GM04503 (cell line): ENCODE measurements at places on chromosomes 16 and 17.

DNA sequence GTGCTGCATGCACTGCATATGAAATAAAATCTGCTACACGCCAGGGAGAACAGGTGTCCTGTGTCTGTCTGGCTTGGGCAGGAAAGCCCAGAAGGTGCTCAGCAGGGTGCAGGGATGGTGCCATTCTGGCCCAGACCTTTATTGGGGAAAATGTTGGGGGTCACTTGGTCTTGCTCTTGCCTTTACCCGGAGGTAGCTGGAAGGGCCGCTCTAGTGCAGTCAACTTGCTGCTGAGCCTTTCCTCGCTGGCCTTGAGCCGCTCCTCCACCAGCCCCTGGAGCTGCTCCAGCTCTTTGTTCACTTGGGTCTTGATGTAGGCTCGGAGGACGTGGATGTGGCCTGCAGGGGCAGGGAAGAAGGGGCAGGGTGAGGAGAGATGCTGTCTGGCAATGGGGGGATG lies 4.5 kb downstream of the CFAP119 start:
- DNase-seq, result no peak

DNA sequence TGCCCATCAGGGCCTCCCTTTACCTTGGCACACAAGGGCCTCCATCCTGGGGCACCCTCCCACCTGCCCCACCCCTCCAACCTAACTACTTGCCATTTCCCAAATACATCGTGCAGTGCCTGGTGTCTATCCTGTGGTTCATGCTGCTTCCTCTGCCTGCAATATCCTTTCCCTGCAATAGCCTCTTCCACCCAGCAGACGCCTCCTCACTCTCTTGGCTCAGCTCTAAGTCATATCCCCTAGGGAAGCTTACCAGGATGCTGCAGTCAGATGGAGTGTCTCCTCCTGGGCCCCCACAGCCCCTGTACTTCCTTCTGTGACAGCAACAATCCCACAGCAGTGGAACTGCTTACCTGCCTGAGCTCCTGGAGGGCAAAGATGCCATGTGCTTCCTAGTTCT lies 36.7 kb downstream of the CCDC182 start:
- no peak for DNase-seq

- peak; percentile 45 for DNase-seq
These were observed 86.8 kb upstream of the WSB1 start for GRCh38 chr17:27207073-27207513.

DNA sequence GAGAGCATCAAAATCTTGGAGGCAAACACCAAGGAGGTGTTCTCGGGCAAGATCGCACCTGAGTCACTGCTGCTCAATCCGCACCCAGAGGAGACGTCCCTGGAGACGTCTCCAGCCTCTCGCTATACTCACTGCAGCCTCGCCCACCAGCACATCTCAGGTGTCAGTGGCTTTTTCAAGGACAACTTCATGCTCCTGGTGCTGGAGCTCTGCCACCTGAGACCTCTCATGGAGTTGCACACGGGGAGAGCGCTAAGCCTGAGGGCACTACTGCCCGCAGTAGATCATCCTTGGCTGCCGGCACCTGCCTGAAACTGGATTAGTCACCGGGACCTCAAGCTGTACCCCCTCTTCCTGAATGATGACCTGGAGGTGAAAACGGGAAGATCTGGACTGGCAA lies 2.6 kb upstream of the MBTPS1 start:
- no peak for DNase-seq

DNA sequence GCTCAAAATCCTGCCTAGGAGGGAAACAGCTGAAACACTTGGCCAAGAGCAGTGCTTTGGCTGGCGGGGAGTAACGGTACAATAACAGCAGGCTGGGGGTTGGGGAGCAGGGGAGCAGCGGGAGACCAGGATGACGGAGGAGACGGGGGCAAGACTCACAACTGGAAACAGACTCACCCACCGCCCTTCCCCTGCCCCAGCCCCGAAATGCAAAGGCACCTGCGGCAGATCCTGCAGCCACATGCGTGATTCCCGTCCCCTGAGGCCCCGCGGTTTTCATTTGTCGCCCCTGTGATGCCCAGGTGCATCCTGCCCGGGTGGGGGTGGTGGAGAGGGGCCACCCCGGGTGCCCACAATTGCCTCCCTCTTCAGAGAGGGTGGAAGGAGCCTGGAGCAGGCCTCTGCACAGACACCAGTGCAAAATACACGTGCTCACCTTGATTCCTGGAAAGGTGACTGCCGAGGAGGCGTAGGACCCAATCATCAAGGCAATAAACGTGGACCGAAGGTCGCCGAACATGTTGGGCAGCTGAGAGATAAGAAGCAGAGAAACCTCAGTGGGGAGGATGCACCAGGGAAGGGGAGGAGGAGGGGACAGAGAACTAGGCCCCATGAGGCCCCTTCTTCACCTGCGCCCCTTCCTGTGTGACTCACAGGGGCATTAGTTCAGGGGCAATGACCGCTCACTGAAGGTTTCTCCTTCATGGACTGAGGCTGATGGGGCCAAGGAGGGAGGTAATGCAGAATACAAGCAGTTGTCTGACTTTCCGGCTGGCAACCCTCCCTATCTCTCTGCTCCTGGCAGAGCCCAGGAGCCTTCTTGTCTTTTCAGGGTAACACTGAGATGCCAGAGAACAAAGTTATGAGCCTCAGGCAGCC lies 30.4 kb upstream of the PITPNA start:
- no peak for DNase-seq

- peak; percentile 52 for DNase-seq
These were observed 198.4 kb upstream of the SOX9 start for GRCh38 chr17:71922439-71922838.

DNA sequence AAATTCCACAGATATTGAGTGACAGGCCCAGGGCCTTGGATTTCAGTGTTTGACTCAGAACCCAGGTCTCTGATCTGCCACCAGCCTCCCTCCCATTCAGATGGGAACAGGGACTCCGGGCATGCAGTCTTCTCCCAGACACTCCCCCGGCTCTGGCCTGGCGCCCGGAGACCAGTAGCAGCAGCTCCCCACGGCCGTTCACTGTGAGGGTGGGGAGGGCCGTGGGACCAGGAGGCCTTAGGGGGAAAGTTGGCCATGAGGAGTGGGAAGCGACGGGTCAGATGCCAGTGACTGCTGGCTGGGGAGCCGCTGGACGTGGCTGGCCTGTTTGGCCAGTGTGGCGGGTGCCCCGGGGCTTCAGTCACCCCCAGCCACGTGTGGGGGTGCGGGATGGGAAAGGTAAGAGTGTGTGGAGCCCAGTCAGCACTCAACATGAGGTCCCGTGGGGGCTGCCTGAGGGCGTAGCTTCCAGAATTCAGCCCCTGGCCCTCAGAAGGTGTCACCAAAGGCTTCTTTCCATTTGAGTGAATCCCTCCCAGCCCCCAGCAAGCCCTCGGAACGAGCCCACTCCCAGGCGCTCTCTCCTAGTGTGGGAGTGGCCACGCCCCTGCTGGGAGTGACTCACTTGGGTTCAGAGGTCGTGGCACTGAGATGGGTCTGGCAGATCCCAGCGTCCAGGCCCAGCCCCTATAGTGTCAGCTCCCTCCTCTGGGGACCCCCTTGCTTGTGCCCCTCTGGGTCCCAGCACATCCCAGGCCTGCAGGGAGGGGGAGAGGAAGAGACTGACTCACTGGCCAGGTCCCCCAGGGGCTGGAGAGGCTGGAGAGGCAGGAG lies 309.4 kb downstream of the SEC14L1 start:
- no peak for DNase-seq

DNA sequence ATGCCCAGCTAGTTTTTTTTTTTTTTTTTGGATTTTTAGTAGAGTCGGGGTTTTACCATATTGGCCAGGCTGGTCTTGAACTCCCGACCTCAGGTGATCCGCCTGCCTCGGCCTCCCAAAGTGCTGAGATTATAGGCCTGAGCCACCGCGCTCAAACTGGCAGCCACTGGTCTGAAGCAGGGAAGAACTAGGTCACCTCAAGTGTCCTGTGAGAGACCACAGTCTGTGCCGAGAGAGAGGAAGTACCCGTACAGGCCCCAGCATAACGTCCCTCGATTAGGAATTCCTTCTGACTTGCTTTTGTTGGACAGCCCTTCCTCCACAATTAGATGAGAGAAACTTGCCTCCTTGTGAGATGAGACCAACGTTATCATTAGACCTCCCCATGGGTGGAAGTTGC lies 13.7 kb upstream of the CD300E start:
- DNase-seq, result no peak

DNA sequence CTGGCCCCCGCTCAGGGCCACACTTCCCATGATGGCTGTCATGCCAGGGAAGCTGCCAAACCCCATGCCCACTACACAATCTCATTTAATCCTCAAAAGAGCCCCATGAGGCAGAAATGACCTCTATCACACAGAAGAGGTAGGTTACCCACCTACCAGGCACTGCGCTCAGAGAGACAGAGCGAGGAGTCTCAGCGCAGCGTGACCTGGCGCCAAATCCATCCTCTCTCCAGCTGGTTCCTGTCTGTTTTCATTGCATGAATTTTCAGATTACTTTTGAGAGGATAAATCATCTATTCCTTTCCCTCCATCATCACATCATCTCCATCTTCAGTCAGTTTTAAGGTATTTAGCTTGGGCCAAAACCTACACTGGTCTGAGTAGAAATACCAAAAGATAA lies 101.5 kb upstream of the DNAH17 start:
- DNase-seq, result no peak

- no peak for DNase-seq
These were observed 38.6 kb upstream of the PMFBP1 start for GRCh38 chr16:72210555-72210954.

DNA sequence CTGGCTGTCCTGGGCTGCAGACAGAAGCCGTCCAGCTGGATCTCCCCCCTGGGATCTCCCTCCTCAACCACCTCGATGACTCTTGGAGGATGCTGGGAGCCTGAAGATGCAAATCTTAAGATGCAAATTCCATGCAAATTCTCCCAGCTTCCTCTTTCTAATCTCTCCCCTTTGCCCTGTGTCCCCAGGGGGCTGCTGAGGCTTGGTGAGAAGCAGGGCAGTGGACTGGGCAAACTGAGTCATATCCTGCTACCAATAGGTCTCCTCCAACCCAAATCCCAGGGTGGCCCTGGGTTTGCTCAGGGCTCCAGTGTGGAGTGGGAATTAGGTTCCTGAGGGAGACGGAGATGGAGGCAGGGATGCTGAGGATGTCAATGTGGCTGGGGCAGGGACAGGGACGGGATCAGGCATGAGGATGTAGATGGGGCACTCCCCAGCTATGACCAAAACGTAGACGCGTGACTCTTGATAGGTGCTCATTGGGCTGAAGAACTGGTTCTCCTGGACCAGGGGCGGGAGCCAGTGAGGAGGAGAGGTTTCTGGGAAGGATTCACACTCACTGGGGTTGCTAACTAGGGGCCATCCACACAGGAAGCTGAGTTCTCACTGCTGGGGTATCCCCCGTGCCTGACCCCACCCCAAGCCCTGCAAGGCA lies 3.6 kb upstream of the ALOX12B start:
- no peak for DNase-seq

DNA sequence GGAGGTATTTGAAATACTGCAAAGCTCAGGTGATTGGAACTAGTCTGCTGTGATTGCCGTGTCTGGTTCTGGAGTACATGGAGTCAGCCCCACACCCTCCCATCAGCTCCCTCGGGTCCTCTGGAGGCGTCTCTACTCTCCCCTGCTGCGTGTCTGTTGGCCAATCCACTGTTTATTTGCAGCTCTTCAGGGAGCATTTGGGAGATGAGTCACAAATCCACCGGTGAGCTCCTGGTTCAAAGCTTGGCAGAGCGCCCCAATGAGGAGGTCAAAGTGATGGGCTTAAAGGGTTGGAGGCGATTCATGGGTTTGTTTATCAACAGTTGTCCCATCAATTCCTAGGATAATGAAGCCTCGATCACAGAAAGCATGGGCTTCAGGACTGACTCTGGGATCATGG lies 14.6 kb downstream of the CALB2 start:
- DNase-seq, result peak; percentile 11

GRCh38 chr16:81519301-81520150 lies 74.9 kb downstream of the CMIP start:
- DNase-seq, result no peak

- no peak for DNase-seq
These were observed 94.1 kb downstream of the ZNF778 start for GRCh38 chr16:89311636-89312035.

GRCh38 chr17:14581186-14581830 lies 280.4 kb downstream of the HS3ST3B1 start:
- no peak for DNase-seq

DNA sequence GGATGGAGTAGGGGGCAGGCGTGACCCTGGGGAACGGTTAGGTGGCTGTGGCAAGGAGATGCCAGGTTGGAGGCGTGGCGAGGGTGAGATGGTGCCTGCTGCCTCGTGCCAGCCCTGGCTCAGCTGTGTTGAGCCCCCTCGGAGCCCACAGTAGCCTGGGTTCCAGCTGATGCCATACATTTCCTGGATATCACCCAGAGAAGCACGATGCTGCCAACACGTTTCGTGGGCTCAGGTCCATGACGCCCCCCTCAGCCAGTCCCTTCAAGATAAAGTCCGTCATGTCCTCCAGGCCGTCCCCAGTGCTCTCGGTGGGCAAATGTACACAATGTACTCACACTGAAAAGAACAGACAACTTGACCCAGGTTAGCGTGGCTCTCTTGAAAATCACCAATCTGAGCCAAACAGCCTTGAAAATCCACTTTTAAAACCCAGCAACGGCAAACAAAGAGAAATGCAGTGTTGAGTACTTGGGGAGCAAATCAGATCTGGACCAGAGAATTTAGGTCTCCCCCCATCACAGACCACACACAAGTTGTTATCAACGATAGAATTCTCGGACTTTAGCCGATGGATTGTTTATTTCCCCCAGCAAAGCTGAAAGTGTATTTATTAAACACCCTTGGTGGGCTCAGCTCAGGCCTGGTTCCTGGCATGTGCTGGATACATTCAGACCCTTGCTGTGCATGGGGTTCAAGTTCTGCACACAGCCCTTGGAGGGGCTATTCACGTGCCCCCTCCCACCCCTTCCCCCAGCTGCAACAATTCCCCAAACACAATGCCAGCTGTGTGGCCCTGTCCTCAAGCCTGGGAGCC lies 102.8 kb upstream of the PLCG2 start:
- DNase-seq, result no peak

DNA sequence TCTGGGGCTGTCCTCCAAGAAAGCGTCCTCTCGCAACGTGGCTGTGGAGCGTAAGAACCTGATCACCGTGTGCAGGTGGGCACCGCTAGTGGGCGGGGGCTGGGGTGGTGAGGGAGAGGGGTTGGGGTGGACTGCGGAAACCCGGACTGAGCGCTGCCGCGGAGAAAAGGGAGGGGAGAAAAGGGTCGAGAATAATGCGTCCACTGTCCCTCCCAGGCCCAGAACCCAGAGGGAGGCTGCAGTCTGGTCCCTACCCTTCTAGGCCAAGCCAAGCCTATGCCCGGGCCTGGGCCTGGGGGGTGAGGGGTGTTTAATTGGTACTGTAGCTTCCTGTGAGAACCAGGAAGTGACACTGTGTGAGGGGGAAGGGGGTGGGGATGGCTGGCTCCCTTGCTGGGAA lies 464 bp downstream of the RUNDC3A start:
- DNase-seq, result no peak

- no peak for DNase-seq
These were observed at the start of gene TRPV2 for GRCh38 chr17:16415031-16415924. TRPV2 (plus strand) TSS chr17:16415571; CDS start chr17:16417669, 2,098 bp downstream.
